ENCODE measurements at places on chromosomes 12 and 14. TPM values are rescaled to one million over a fixed set of nuclear protein-coding genes. Genes with fewer than 3 reads are reported as not detected.

Gene AMHR2
- not detected for polyA plus RNA-seq

Gene DACT1
- polyA plus RNA-seq: 125 TPM

Gene GLIPR1L1
- not detected for polyA plus RNA-seq

Gene PCNX1
- 23.7 TPM for polyA plus RNA-seq

Gene MMP17
- 93.5 TPM for polyA plus RNA-seq

Gene RPGRIP1
- not detected for polyA plus RNA-seq

Measured in neural cell (in vitro differentiated cells).